ENCODE measurements at places on chromosomes 16 and 17.

DNA sequence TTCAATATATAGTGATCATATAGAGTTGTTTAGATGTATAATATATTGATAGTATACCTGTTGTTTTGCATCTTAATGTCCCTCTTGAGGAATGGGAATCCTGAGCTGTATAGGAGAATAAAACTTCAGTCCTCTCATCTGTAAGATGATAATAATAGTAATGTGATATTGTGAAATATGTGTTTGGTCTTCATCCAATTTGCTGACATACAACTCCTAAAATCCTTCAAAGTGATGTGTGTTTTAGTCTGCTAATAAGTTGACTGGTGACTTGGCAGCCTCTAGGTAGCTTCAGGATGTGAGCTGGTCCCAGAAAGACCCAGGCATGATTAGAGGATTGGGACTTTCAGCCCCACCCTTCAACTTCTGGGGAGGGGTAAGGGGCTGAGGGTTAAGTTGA lies 22.8 kb upstream of the NFAT5 start:
- no peak for DNase-seq

DNA sequence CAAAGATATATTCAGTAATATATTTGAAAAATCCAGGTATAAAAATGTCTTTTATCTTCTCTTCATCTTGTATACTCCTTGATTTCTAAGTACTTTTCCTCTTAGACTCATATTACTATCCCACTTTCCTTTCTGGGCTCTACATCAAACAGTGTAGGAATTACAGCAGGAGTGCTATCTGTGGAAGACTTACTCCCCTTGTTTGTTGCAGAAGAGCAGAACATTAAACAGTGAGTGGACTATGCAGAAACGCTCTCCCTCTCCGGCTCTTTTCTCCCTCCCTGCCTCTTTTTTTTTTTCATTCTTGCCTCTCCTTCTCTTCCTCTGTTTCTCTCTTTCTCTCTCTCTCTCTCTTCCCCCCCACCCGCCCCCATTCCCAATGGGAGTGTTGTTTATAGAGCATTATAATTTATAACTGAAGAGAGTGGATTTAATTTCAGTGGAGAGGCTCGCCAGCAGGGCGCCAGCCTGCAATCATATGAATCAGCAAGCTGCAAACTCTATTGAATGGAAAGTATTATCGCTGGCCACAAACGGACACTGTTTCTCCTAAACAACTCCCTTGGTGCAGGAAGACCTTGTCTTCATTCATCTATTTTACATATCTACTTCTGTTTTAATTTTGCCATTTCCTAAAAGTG lies 242.3 kb upstream of the TBX2 start:
- peak; percentile 52 for DNase-seq

DNA sequence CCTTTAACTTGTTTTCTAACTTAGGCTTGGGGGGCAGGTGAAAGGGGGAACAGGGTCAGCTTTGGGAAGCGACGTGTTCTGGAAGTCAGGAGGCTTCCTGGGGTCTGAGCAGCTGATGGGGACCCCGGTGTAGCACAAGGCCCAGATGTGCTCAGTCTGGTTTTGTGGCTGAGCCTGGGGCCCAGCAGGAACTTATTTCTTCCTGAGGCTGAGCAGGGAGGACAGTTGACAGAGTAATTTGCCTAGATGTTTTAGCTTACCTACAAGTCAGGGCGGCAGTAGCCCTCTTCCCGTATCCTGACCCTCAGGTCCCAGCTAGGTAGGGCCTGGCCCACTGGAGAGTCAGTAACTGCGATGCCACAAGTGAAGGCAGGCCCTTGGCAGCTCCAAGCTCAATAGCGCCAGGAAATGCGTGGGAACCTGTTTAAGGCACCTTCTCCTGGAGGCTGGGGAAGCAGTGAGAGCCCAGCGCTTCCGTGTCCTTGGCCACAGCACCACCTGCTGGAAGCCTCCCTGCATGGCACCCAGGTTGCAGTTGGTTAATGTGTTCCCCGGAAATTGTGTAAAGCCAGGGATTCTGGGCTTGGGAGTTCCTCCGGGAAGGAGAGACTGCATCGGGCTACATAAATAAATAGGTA lies 5.2 kb downstream of the CCR7 start:
- peak; percentile 92 for DNase-seq

DNA sequence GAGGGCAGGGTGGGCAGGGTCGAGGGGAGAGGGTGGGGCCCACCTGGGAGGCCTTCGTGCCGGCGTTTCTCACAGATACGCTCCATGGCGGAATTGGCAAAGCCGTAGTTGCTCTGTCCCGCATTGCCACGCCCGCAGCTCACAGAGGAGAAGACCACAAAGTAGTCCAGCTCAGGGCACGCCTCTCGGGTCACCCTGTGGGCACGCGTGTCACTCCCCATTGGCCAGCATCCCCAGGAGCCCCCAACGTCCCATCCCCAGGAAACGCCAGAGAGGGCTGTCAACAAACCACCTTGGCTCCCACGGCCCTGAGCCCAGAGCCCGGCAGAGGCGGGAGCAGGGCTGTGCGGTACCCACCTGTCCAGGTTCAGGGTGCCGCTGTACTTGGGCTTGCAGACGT lies 16.1 kb downstream of the FASN start:
- no peak for DNase-seq

- DNase-seq, result peak; percentile 64
Measured at GRCh38 chr16:81696961-81697615, 82.0 kb upstream of the PLCG2 start.

GRCh38 chr16:23317751-23318150 lies 15.6 kb downstream of the SCNN1B start:
- DNase-seq, result no peak

- no peak for DNase-seq
Measured at GRCh38 chr16:13186813-13187212, 285.4 kb downstream of the SHISA9 start.

GRCh38 chr16:12620150-12620549 lies 183.5 kb downstream of the CPPED1 start:
- no peak for DNase-seq

DNA sequence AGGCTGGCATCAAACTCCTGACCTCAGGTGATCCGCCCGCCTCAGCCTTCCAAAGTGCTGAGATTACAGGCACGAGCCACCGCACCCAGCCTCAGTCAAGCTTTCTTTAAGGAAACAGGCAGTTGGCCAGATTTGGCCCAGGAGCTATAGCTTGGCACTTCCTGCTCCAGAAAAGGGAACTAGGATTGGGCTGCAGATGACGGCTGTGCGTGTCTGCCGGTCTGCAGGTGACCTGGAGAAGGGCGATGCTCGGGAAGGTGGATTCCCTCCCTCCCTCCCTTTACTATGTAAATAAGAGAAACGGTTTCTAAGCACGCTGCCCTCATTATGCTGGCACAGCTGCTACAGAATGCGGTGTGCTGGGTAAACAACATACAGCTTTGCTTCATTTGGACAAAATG lies 215.9 kb downstream of the RPTOR start:
- no peak for DNase-seq

DNA sequence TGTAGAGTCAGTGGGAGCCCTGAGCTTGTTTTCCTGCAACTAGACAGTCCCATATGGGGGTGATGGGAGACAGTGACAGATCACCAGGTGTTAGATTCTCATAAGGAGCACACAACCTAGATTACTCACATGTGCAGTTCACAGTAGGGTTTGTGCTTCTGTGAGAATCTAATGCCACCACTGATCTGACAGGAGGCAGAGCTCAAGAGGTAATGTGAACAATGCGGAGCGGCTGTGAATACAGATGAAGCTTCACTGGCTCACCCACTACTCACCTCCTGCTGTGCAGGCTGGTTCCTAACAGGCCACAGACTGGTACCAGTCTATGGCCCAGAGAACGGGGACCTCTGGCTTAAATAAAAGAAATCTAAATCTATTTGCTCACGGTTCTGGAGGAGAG lies 10.2 kb upstream of the HSD17B2 start:
- no peak for DNase-seq

- DNase-seq, result no peak
Measured at GRCh38 chr17:50317121-50317520, 28.8 kb upstream of the XYLT2 start.

DNA sequence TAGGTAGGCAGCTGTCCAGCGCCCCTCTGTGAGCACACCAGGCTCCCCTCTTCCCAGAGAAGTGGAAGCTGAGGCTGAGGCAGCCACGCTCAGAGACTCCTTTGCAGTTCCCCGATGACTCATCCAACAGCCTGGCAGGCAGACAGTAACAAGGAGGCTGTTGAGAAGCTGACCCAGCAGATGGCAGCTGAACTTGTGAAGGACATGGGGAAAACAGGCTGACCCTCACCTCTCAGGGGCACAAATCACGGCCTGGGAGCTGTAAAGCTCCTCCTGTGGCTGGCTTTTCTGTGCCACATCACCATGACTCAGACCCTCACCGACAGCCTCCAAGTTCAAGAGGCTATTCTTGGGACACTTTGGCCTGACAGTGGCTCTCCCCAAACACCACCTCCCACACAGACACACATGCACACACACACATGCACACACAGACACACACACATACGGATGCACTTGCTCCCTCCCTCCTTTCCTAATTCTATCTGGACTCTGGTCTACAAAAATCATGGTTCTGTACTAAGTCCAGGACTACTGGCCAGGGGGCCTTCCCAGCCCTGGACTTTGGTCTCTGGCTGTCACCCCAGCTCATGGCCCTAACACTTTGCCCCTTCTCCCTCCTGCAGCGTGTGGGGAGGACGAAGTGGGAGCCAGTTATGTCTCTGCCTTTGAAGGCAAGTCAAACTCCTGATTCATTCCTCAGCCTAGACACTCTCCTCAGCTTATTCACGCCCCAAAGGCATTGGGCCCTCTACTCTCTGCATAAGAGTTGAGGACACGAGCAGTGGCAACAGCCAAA lies 23.2 kb downstream of the MAP3K14 start:
- no peak for DNase-seq

DNA sequence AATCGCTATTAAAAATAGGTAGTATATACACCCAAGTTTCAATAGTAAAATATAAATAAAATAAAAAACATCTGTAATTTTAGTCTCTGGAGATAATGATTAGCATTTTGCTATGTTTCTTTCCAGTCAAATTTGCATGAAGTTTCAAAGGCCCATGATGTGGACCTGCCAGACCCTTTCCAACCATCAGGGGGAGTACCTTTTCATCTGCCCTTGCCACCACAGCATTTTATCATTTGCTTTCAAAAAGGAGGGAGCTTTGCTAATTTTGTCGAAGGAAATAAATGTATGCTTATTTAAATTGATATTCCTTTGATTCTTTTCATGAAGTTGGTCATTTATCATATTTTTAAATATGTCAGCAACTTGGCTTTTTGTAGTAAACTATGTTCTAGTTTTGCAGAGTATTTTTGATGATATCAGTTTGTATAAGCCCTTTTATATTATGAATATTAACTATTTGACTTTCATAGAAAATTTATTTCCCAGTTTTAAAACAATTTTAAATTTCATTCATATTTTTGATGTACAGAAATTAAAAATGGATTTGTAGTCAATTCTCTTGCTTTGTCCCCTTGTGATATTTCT lies 115.2 kb upstream of the NETO2 start:
- DNase-seq, result peak; percentile 53

GRCh38 chr16:71853413-71853812 lies 7.6 kb downstream of the ATXN1L start:
- DNase-seq, result no peak

DNA sequence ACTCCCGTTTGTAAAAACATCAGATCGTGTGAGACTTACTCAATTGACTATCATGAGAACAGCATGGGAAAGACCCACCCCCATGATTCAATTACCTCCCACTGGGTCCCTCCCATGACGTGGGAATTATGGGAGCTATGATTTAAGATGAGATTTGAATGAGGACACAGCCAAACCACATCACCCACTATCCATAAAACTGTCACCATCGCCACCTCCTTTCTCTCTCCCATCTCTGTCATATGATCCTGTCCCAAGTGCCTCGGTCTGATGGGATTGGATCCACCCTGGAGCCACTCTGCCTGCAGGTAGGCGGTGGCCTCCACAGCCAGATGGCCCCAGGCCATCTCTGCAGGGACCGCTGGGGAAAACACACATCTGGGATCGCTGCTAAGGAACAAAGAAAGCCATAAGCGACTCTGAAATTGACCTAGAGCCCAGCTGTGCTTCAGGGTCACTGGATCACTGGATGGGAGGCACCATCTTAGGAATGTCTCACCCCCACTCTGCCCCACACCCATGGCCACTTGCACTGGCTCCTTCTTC lies 61.2 kb downstream of the TMEM186 start:
- no peak for DNase-seq

- DNase-seq, result no peak
Measured at GRCh38 chr16:89041571-89042481, 51.8 kb upstream of the ACSF3 start.

DNA sequence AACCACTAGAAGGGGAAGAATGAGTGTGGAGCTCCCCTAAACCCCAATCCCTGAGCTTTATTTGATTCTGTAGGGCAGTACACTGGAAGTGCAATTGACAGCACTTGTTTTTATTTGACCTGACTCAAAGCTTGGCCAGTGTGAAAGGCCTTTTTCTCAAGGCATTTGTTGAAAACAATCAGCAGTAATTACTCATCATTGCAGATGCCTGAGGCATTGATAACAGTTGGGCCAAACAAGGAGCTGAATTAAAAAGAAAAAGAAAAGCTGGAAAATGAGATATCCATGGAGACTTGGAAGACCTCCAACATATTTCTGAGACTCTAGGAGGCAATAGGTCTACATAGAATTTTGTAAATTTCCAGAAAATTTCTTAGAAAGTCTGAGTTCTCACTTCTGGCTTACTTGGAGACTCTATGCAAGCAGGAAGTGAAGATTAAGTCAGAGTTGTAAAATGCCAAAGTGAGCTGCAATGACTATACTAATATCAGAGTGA lies 200.8 kb upstream of the KCNJ16 start:
- DNase-seq, result no peak

- peak; percentile 43 for DNase-seq
Measured at GRCh38 chr17:50710025-50710424, 2.3 kb upstream of the ANKRD40 start.

DNA sequence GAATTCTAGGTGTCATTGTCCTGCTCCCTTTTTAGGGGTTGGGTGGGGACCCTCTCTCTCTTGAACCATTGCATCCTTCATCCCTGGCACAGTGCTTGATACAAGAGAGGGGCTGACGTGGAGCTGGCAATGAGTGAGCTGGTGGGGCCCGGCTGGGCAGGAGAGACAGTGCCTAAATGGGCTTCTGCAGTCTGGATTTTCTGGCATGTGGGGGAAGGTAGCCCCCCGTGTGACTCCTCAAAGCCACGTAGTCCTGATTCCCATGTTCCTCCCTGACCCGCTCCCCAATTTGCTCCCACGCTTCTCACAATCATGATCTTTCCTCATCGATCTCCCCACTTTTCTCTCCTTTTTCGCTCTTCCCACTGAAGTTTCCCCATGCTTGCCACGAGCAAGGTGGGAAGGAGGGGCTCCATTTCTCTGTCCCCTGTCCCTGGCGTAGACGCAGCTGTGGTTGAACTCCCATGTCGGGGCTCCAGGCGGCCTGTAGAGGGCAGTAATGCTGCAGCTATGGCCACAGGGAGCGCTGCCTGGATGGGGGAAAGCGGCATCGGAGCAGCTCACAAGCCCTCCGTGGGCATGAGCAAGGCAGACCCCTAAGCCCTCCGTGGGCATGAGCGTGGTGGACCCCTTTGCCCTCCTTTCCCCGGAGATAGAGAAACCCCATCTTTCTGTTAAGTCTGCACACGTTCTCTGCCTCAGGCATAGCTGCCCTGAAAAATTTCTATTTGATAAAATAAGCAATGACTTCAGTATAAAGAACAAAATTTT lies 47.5 kb downstream of the HAPSTR1 start:
- peak; percentile 54 for DNase-seq

DNA sequence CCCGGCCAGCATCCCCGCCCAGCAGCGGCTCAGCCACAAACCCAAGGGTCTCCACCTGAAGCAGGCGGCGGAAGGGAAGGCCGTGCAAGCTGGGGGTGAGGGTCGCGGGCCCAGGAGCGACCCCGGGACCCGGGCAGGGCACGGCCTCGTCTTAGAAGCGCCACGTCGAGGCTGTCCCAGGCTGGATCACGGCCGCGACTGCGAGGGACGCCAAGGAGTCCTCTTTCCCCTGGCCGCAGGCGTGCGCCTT lies 538 bp upstream of the CCNF start:
- DNase-seq, result no peak
